ENCODE measurements at places on chromosomes 3 and 15.
A peak's percentile ranks its signal among the peaks of the same experiment; 100 is the strongest.

- no peak for DNase-seq
- no peaks in the 10 kb centered on the region for H3K27me3 ChIP-seq
- H3K36me3 ChIP-seq: no peaks in the 10 kb centered on the region
- no peaks in the 10 kb centered on the region for H3K4me1 ChIP-seq
These were observed 5.5 kb downstream of the ROPN1 start for GRCh38 chr3:123986427-123986826.

- H3K36me3 ChIP-seq: no peaks in the 10 kb centered on the region
- peak overlapping the region; percentile 53 for H3K27ac ChIP-seq
- H3K27me3 ChIP-seq: no peaks in the 10 kb centered on the region
- no peak overlapping the region for H3K4me3 ChIP-seq
- peaks cover 13% of the 10 kb centered on the region for H3K4me1 ChIP-seq
These were observed 12.1 kb downstream of the B3GNT5 start for GRCh38 chr3:183265157-183265642.

GRCh38 chr3:141392897-141393734 lies 24.8 kb downstream of the ZBTB38 start:
- H3K27me3 ChIP-seq: no peaks in the 10 kb centered on the region
- peak overlapping the region; percentile 86 for H3K27ac ChIP-seq
- peak; percentile 67 for DNase-seq
- no peaks in the 10 kb centered on the region for H3K36me3 ChIP-seq
- no peak overlapping the region for H3K4me3 ChIP-seq

- peaks cover 7% of the 10 kb centered on the region for H3K4me1 ChIP-seq
- no peaks in the 10 kb centered on the region for H3K36me3 ChIP-seq
- no peaks in the 10 kb centered on the region for H3K27me3 ChIP-seq
- peak overlapping the region; percentile 47 for H3K27ac ChIP-seq
These were observed 732 bp downstream of the SAXO2 start for GRCh38 chr15:82263350-82263749.

GRCh38 chr15:74202452-74203401 lies at the start of gene STRA6:
Gene STRA6 (minus strand): TSS chr15:74202787. CDS start chr15:74202267, 520 bp downstream.
- peak; percentile 51 for DNase-seq
- no peaks in the 10 kb centered on the region for H3K27me3 ChIP-seq
- H3K36me3 ChIP-seq: no peaks in the 10 kb centered on the region
- H3K4me1 ChIP-seq: peaks cover 54% of the 10 kb centered on the region
- H3K4me3 ChIP-seq: peak within 1 kb of the TSS; percentile 29

DNA sequence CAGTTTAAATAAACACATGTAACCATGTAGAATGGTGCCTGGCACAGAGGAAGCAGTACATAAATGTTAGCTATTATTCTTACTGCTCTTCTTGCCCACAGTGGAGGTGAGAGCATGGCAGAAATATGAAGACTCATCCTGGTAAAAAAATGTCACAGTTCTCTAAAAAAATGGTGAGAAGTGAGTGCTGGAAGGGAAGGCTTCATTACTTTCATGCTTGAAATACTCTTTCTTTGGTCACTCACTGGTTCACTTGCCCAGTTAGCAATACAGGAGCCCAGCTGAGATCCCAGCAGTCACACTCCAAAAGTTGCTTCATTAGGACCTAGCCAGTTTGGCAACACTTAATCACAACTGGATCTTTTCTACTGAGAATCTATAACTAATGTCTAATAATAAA lies 1017.2 kb downstream of the TUSC7 start:
- no peak for DNase-seq
- no peaks in the 10 kb centered on the region for H3K4me1 ChIP-seq
- H3K27ac ChIP-seq: no peak overlapping the region
- H3K27me3 ChIP-seq: no peaks in the 10 kb centered on the region
- H3K36me3 ChIP-seq: no peaks in the 10 kb centered on the region

- no peak overlapping the region for H3K4me3 ChIP-seq
- no peaks in the 10 kb centered on the region for H3K4me1 ChIP-seq
- no peaks in the 10 kb centered on the region for H3K27me3 ChIP-seq
- no peaks in the 10 kb centered on the region for H3K36me3 ChIP-seq
These were observed 161.3 kb upstream of the SLC2A2 start for GRCh38 chr3:171187706-171188290.

GRCh38 chr15:93266291-93266690 lies 177.3 kb upstream of the RGMA start:
- no peaks in the 10 kb centered on the region for H3K36me3 ChIP-seq
- H3K4me1 ChIP-seq: no peaks in the 10 kb centered on the region
- no peak for DNase-seq
- H3K27me3 ChIP-seq: no peaks in the 10 kb centered on the region
- H3K27ac ChIP-seq: no peak overlapping the region
- H3K4me3 ChIP-seq: no peak overlapping the region

DNA sequence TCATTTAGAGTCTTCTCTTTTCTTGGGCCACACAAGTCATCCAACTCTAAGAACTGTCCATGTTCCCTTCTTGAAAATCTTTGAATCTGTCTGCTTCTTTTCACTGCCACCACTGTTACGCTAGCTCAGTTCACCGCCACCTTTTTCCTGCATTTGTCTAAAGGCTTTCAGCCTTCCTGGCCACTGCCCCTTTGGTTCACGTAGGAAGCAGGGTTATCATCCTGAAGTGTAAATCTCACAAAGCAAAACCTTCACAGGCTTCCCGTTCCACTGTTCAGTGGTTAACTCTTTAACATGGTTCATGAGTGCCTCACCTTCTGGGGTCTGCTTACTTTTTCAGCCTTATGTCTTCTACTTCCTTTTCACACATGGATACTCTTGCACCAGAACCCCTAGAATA lies 26.3 kb upstream of the CCDC39 start:
- no peak for DNase-seq
- no peaks in the 10 kb centered on the region for H3K4me1 ChIP-seq
- no peak overlapping the region for H3K27ac ChIP-seq

DNA sequence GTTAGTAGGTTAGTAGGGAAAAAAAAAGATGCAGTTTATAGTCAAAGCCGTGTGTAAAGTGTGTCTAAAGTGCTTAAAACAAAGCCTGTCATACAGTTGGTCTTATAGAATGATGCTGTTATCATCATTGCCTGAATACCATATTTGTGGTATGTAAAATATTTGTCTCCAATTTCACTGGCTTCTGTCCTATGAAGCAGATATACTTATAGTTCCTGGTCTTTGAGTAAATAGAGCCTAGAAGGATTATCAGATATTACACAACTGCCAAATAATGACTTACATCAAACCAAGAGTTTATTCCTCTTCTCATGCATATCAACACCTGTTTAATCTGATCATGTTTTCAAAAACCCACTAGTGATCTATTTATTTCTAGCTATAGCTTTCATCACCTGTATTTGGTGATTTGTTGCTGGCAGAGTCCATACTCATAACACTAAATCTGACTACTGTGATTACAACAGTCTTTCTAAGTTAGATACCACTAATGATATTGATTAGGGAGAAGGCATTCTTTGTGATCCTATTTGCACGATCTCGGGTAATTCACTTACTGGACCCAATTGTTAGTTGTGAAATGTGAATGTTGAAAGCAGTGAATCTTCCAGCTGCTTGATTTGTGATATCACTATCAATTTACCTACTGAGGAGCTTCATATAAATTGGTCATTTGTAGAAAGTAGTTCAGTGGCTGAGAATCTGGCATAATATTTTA lies 413.7 kb downstream of the LPP start:
- H3K36me3 ChIP-seq: no peaks in the 10 kb centered on the region
- no peaks in the 10 kb centered on the region for H3K4me1 ChIP-seq
- H3K27me3 ChIP-seq: no peaks in the 10 kb centered on the region
- no peak overlapping the region for H3K4me3 ChIP-seq

- H3K27me3 ChIP-seq: no peaks in the 10 kb centered on the region
- no peak overlapping the region for H3K4me3 ChIP-seq
- H3K27ac ChIP-seq: no peak overlapping the region
- no peaks in the 10 kb centered on the region for H3K4me1 ChIP-seq
- no peaks in the 10 kb centered on the region for H3K36me3 ChIP-seq
- DNase-seq: no peak
These were observed 44.5 kb upstream of the CCDC80 start for GRCh38 chr3:112685420-112685819.

DNA sequence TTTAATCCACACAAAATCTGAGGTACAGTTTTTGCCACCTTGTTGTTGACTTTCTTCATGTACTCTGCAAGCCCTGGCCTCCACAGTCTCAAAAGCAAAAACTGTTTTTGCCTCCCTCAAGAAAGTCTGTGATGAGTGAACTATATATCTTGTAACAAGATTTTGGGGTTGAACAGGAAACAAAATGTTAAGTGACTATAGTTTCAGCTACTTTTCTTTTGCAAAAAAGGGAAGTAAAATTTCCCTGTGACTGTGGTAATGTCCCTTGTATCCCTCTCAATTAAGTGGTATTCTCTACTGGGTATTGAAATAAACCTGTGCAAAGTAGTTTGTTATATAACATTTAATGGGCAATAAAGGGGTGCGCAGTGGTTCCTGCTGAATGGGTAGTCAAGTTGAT lies 21.3 kb upstream of the SCAANT1 start:
- DNase-seq: no peak
- H3K27ac ChIP-seq: no peak overlapping the region
- H3K4me1 ChIP-seq: no peaks in the 10 kb centered on the region
- H3K4me3 ChIP-seq: no peak overlapping the region

GRCh38 chr15:80878242-80878866 lies 99.2 kb downstream of the CEMIP start:
- no peaks in the 10 kb centered on the region for H3K27me3 ChIP-seq
- H3K4me1 ChIP-seq: peaks cover 9% of the 10 kb centered on the region
- DNase-seq: no peak
- no peak overlapping the region for H3K27ac ChIP-seq
- H3K4me3 ChIP-seq: no peak overlapping the region

DNA sequence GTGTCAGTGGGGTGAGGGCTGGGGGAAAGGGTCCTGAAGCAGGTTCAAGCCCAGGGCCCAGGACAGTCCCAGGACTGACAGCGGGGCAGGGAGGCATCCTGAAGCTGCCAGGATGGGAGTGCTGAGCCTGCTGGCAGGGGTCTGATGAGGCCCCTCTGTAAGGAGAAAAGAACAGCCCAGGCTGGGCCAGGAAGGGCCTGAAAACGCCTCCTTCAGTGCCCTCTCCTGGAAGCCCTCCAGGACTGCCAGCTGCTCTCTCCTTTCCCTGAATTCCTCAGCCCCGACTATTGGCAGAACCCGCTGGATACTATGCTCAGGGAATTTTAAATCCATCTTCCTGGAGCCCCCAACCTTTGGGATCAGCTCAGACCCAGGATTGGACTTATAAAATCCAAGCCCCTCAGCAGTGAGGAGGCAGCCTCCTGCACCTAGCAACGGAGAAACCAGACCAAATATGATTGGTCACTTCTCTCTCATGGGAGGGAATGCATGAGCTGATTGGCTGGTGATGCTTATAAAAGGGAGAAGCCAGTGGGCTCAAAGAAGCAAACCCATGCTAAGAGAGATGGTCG lies 203.5 kb upstream of the LINGO1 start:
- no peak overlapping the region for H3K4me3 ChIP-seq
- no peak for DNase-seq
- H3K36me3 ChIP-seq: no peaks in the 10 kb centered on the region
- no peak overlapping the region for H3K27ac ChIP-seq
- no peaks in the 10 kb centered on the region for H3K4me1 ChIP-seq

DNA sequence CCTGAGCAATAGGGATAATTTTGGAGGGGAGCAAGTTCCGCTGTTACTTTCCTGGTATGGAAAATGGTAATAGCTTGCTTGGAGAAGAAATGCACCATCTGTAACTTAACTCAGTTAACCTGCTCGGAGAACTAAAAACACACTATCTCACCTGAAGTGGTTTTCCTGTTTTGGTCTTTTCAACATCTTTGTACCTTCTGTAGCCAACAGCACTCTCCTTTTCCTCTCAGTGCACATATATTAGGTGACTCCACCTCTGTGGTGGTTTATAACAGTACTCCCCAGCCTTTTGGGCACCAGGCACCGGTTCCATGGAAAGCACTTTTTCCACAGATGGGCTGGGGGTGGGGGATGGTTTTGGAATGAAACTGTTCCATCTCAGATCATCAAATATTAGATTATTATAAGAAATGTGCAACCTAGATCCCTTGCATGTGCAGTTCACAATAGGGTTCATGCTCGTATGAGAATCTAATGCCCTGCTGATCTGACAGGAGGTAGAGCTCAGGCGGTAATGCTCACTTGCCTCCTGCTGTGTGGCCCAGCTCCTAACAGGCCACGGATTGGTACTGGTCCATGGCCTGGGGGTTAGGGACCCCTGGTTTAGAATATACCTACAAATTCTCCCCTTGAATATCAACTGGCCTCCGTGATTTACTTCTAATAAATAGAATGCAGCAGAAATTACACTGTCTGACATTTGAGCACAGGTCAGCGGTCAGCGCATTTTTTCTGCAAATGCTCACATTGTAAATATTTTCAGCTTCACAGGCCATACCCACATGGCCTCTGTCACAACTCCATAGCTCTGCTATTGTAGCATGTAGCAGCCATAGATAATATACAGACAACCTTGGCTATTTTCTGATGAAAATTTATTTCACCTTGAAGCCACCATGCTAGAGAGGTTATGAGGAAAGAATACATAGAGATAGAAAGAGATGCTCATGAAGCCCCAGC lies 83.8 kb upstream of the SUCLG2 start:
- DNase-seq: no peak
- H3K27me3 ChIP-seq: no peaks in the 10 kb centered on the region
- no peaks in the 10 kb centered on the region for H3K36me3 ChIP-seq
- no peaks in the 10 kb centered on the region for H3K4me1 ChIP-seq

DNA sequence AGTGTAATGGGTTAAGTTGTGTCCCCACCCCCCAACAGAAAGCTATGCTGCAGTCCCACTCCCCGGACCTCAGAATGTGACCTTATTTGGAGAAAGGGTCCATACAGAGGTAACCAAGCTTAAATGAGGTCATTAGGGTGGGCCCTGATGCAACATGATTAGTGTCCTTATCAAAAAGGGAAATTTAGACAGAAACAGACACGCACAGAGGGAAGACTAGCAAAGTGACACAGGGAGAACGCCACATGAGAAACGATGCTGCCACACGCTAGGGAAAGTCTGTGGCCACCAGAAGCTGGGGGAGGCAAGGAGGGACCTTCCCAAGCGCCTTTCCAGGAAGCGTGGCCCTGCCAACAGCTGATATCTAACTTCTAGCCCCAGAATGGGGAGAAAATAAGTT lies 65.4 kb downstream of the RPN1 start:
- H3K4me3 ChIP-seq: no peak overlapping the region
- H3K27ac ChIP-seq: no peak overlapping the region
- H3K27me3 ChIP-seq: no peaks in the 10 kb centered on the region
- DNase-seq: no peak
- no peaks in the 10 kb centered on the region for H3K4me1 ChIP-seq

DNA sequence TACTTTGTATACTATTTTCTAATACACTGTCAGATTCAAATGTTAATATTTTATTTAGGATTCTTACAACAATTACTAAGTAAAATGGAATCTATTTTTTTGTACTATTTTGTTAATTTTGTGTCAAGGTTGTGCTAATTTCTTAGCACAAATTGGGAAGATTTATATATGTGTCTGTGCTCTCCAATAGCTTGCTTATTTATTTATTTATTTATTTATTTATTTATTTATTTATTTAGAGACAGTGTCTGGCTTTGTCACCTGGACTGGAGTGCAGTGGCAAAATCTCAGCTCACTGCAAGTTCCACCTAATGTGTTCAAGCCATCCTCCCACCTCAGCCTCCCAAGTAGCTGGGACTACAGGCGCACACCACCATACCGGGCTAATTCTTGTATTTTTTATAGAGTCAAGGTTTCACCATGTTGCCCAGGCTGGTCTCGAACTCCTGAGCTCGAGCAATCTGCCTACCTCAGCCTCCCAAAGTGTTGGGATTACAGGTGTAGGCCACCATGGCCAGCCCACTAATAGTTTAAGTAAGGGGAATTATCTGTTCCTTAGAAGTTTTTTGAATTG lies 34.6 kb downstream of the CTXND1 start:
- H3K27me3 ChIP-seq: no peaks in the 10 kb centered on the region
- H3K4me1 ChIP-seq: no peaks in the 10 kb centered on the region
- no peaks in the 10 kb centered on the region for H3K36me3 ChIP-seq
- DNase-seq: no peak
